ENCODE measurements at places on chromosomes 3 and 15. TPM values are rescaled to one million over a fixed set of nuclear protein-coding genes. Genes with fewer than 3 reads are reported as not detected.

DNA sequence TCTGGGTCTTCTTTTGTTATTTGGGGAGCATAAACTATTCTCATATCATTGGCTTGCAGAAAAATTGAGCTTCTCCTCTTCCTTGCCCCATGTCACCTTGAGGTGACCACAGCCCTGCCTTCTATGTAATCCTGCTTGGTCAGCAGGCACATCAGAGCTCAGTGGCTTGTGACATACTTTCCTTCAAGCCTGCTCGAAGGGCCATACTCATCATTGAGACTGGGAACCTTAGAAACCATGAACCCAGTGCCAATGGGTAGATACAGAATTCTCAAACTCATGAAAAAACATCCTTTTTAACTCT, 3.7 kb upstream of the CCR2 start:
- H3K36me3 ChIP-seq = no peaks in the 10 kb centered on the region
- no peak overlapping the region for H3K4me3 ChIP-seq
- peaks cover 3% of the 10 kb centered on the region for H3K27me3 ChIP-seq
- no peak overlapping the region for H3K27ac ChIP-seq

Gene POPDC2
- total RNA-seq = 0.15 TPM

GRCh38 chr15:42002333-42002732, 18.5 kb downstream of the PLA2G4E start:
- no peak for DNase-seq
- H3K27me3 ChIP-seq = peaks cover 3% of the 10 kb centered on the region
- H3K27ac ChIP-seq = no peak overlapping the region
- no peaks in the 10 kb centered on the region for H3K4me1 ChIP-seq

DNA sequence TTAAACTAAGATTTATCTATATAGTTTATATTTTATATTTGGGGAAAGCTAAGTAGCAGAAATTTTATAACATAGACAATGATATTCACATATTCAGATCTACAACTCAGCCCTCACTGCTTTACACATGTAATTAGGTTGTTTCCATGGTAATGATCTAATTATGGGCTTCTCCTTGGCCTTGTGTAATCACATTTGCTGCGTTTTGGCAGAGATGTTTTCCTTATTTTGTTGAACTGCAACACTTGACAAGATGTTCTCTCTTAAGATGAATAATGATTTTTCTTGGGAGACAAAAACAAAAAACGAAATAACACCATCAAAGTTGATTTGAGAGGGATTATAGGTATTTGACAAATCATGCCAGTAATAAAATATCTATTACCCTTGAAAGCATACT, 635.6 kb upstream of the TBL1XR1 start:
- H3K36me3 ChIP-seq = no peaks in the 10 kb centered on the region
- DNase-seq = no peak
- no peaks in the 10 kb centered on the region for H3K27me3 ChIP-seq
- H3K4me1 ChIP-seq = peaks cover 9% of the 10 kb centered on the region

DNA sequence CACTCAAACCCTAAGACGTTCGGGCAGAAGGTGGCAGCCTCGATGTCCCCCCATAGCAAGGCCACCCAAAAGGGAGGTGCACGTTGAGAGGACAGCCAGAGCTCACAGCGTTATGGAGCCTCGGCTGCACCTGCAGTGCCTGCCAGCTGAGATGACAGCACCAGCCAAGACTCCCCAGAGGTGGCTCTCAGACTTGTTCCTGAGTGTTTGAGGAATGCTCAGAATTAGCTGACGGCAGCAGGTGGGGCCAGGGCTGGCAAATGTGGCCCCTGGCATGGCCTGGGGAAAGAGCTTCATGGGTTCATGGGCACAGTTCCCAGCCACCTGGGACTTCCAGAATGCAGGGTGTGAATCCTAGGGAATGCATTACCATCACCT, 177.8 kb downstream of the KLF13 start:
- no peak overlapping the region for H3K27ac ChIP-seq
- H3K36me3 ChIP-seq = no peaks in the 10 kb centered on the region
- H3K4me1 ChIP-seq = no peaks in the 10 kb centered on the region
- DNase-seq = no peak
- H3K4me3 ChIP-seq = no peak overlapping the region

Gene NR1I2
- total RNA-seq = not detected

Gene ADAMTS17
- 1.6 TPM for total RNA-seq

DNA sequence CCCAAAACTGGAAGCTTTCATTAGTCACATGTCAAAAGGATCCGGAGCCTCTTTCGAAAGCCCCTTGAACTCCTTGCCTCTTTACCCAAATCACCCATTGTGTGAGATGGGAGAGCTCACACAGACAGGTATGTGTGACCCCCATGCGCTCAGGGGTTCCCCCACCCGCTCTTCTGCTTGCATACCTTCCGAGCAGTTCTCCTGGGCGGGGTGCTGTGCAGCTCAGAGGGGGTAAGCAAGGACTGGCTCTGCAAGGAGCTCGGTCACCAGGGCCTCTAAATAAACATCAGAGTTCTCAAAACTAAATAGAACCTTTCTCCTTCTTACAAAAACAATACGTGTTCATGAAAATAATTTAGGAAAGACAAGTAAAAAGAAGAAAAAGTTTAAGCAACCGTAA, 55.7 kb downstream of the PXYLP1 start:
- H3K4me1 ChIP-seq = no peaks in the 10 kb centered on the region
- no peaks in the 10 kb centered on the region for H3K36me3 ChIP-seq
- H3K4me3 ChIP-seq = no peak overlapping the region

DNA sequence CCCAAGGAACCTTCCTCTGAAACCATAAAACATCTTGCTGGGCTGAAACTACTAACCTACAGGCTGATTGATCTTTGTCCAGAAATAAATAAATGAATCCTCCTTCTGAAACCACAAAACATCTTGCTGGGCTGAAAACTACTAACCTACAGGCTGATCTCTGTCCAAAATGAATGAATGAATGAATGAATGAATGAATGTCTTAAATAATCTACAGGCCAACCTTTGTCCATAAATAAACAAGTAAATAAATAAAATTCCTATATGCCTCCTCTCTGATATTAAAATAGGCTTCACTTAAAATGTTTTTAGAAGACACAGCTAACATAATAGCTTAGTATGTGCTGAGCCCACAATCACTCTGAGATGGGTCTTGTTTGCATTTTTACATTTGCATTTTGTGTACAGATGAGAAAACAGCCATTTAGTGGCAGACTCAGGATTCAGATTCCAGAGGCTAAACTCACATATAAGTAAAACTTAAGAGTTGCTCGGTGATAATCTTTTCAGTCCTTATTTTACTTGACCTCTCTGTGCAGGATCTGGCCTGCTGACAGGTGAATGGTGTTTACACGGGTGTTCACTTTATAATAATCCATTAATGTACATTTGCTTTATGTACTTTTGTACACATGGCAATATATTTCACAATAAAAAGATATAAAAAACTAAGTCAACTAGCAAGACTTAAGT, 10.4 kb downstream of the TJP1 start:
- no peak for DNase-seq
- no peak overlapping the region for H3K27ac ChIP-seq
- H3K36me3 ChIP-seq = no peaks in the 10 kb centered on the region
- no peaks in the 10 kb centered on the region for H3K27me3 ChIP-seq
- H3K4me1 ChIP-seq = peaks cover 40% of the 10 kb centered on the region

Gene PLA2G4D
- total RNA-seq = not detected

- H3K4me3 ChIP-seq = no peak overlapping the region
- H3K36me3 ChIP-seq = no peaks in the 10 kb centered on the region
- DNase-seq = no peak
- no peaks in the 10 kb centered on the region for H3K27me3 ChIP-seq
Measured at GRCh38 chr3:10469441-10470119, 35.8 kb downstream of the ATP2B2 start.

DNA sequence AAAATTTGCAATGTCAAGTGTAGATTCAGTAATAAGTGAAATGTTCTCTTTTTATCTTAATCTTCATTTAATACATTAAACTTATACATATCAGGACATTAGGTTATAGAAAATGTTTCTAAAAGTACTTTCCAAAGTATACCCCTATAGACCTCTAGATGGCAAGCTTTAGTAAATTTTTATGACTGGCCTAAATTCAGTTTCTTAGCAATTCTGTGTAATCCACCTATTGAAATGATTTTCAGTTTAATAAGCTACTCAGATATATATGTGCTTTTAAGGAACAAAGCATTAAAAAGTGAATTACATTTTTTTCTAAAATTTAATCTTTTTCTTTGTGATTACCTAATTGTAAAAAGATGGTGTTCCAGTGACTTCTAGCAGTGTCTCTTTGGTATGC, 342.2 kb downstream of the GBE1 start:
- H3K36me3 ChIP-seq = no peaks in the 10 kb centered on the region
- no peaks in the 10 kb centered on the region for H3K27me3 ChIP-seq
- no peaks in the 10 kb centered on the region for H3K4me1 ChIP-seq
- no peak overlapping the region for H3K4me3 ChIP-seq

DNA sequence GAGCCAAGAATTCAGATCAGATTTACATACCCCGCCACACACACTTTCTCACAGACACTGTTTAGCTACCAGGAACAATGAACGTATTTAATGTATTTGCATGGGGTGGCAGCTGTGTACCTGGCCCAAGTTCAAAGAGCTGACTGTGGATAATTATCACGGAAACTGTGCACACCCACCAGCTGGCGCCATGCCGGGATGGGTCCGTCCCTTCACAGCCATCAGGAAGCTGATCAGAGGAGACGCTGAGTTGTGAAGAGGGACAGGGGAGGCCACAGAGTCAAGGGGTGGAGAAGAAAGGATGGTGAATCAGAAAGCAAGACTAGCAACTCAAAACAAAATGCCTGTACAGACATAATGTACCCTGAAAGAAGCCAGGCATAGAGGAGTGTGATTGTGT, 13.1 kb upstream of the PLA2G4D start:
- no peaks in the 10 kb centered on the region for H3K4me1 ChIP-seq
- no peak overlapping the region for H3K27ac ChIP-seq
- H3K36me3 ChIP-seq = no peaks in the 10 kb centered on the region

Measured in Panc1 (cell line).